Right renal pelvis (tissue), 4 donors: ENCODE measurements at places on chromosomes 1 and 21. TPM values are rescaled to one million over a fixed set of nuclear protein-coding genes. Genes with fewer than 3 reads are reported as not detected.

Gene FCER1A
- 1.9 TPM for polyA plus RNA-seq

Gene CDC42BPA
- 44.6 TPM for polyA plus RNA-seq

Gene EFHD2
- 13.2 TPM for polyA plus RNA-seq

DNA sequence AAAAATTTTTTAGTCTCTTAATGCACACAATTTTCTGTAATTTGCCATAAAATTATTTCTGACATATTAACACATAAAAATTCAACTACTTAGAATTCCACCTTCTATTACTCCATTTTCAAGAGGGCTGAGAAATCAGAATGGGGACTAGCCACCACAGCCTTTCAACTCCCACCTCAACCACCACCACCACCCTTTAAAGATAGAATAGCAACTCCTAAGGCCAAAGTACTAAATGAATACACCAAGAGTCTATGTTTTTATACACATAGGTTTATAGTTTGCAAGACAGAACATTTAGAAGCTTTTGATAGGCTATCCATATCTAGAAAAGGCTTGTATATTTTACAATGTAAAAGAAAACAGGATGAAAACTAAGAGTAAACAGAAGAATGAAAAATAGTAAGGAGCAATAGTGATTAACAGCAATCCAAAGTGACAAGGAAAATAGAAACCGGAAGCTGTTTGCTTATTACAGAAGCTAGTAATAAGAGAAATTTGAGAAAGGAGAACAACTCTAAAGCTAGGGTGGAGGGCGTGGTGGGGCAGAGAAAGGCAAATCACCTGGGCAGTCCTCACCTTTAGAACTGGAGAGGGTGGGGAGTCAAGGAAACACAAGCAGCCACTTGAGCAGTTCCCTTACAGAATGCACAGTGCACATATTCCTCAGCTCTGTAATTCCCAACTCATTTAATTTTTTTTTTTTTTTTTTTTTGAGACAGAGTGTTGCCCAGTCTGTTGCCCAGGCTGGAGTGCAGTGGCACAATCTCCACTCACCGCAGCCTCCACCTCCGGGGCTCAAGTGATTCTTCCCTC is 27.7 kb downstream of the EPS15 start:
- DNase-seq: no peak

Gene GPA33
- polyA plus RNA-seq: 1.2 TPM

Gene MYBPHL
- polyA plus RNA-seq: not detected

GRCh38 chr1:171581766-171582165 is 40.3 kb upstream of the MYOCOS start:
- no peak for DNase-seq

- no peak for DNase-seq
These were observed 149.6 kb downstream of the FMN2 start for GRCh38 chr1:240241278-240241677.

DNA sequence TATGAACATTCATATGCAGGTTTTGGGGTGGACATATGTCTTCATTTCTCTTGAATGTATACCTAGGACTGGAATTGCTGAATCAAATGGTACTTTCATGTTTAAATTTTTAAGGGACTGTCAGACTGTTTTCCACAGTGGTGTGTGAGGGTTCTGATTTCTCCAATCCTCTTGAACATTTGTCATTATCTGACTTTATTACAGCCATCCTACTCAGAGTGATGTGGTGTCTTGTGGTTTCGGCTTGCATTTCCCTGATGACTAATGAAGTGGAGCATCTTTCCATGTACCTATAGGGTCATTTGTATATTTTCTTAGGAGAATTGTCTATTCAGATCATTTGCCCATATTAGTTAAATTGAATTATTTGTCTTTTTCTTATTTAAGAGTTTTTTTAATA is 35.4 kb upstream of the ZNF281 start:
- DNase-seq: no peak

DNA sequence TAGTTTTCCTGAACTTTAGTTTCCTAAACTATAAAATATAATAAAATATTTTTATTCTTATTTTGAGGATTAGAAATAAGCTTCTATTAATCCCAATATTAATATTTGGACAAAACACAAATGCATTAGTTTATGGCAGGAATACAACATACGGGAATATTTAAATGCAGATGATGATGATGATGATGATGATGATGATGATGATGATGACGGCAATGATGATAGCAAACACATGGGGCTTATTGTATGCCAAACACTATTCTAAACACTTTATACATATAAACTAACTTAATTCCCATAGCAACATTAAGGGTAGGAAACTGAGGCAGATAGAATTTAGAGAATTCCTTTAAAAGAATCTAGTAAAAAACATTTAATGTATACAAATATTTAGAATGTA is 541.5 kb upstream of the BEND5 start:
- DNase-seq: no peak

- DNase-seq: no peak
These were observed 2.7 kb downstream of the DIO1 start for GRCh38 chr1:53896635-53897229.

- no peak for DNase-seq
These were observed 264.6 kb downstream of the BARHL2 start for GRCh38 chr1:90452491-90452890.

Gene CR1L
- not detected for polyA plus RNA-seq

Gene CYP4X1
- polyA plus RNA-seq: 10.5 TPM

DNA sequence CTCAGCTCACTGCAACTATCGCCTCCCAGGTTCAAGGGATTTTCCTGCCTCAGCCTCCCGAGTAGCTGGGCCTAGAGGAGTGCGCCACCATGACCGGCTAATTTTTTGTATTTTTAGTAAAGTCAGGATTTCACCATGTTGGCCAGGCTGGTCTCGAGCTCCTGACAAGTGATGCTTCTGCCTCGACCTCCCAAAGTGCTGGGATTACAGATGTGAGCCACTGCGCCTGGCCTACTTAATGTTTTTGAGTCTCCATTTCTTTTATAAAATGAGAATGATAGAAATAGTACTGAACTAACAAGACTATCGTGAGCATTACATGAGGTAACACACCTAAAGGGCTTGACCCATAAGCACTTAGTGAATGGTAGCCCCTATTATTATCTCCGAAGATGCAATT is 21.4 kb downstream of the NUAK2 start:
- DNase-seq: no peak

DNA sequence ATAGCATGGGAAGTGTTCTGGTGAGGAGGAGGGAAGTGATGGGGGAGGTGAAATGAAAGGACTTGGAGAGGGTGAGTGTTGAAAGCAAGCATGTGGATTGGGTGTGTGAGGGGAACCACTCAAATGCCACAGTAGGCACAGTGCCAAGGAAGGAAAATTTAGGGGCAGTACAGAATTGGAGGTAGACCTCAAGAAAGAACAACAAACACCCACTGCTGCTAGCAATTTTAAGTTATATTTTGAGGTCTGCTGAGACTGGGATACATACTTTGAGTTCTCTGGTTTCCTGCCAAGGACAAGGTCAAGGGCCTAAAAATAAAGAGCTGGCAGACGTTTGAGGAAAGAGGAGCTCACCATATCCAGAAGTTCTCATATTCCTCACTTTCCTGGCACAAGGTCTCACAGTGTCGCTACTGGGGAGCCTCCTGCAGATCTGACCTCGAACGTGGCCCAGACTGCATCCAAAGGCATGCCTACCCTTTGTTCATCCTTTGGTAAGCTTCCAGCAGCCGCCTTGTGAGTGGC is 104.0 kb downstream of the BRINP2 start:
- no peak for DNase-seq

Gene S100A8
- polyA plus RNA-seq: 9.0 TPM

DNA sequence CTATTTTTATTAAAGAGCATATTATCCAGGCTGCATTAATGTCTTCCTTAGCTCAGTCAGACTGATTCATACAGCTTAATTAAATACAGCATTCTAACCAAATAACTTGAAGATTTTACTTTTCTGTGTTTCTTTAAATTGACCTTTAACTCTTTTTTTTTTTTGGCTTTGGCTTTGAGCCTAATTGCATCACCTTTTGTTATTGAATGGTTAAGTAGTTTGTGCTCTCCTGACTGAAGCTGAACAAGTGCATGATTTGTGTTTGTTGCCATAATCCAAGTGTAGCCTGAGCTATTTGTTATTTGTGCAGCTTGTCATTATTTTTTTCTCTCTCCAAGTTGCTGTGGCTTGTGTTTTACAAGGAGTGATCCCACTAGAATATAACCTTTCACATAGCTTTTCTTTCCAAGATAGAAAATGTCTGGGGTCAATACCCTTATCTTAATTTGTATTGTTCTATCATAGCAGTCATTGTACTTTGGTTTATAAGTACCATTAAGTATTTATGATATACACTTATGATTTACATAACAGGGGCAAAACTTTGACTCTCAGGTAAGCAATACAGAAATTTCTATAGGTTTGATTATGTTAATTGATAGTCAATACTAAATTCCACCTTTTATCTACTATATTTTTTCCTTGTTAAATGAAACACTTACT is 31.6 kb downstream of the CDC14A start:
- no peak for DNase-seq

DNA sequence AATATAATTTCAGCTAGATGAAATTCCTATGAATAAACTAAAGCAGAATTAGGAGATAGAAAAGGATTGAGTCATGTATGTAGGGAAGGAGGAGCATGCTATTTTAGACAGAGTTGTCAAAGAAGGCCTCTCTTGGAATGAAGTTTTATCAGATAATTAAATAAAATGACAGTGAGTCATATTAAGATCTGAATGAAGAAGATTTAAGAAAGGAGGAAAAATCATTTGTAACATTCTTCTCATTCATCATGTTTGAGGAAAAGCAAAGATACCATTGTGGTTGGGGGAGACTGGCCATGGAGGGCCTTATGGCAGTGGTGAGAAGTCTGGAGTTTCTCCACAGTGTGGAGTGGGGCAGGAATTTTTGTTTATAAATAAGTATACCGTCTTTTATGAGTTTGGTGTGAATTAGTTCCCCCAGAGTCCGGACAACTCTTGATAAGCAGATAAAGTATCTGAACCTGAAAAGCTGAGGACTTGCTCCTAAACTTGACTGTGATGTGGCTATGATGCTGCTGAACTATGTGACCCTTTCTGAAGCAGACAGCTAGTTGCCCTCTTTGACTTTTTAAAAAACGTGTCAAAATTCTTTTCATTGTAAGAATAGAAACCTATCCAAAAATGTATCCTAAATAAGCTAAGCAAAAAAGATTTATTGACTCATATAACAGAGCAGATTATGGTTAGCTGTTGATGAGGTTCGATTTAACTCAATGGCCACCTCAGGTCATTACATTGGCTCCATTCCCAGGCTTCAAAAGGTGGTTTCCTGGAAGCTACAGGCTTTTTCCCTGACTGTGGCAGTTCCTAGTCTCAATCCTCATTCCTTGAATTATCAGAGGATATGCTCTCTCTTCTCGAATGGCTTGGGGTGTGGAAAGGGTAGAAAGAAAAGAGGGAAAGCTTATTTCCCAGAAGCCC is 90.8 kb downstream of the LHX9 start:
- no peak for DNase-seq

- DNase-seq: no peak
These were observed 3.5 kb downstream of the KISS1 start for GRCh38 chr1:204192589-204193352.

- DNase-seq: no peak
These were observed 310.3 kb downstream of the MATN1 start for GRCh38 chr1:30413111-30413440.

DNA sequence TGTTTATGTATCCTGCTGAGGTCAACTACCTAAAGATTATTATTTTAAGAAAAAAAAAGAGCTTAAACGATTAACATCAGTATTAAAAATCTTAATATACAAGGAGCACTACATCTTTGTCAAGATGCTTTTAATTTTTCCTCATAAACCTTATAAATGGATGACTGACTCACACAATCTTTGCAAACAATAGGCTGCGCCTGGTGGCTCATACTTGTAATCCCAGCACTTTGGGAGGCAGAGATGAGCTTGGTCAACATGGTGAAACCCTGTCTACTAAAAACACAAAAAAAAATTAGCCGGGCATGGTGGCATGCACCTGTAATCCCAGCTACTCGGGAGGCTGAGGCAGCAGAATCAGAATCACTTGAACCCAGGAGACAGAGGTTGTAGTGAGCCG is 1.7 kb downstream of the KHDC4 start:
- no peak for DNase-seq

Gene TNFSF4
- polyA plus RNA-seq: 1.7 TPM

Gene PGLYRP3
- polyA plus RNA-seq: not detected

GRCh38 chr1:146031476-146031875 is 9.9 kb upstream of the HJV start:
- DNase-seq: no peak

DNA sequence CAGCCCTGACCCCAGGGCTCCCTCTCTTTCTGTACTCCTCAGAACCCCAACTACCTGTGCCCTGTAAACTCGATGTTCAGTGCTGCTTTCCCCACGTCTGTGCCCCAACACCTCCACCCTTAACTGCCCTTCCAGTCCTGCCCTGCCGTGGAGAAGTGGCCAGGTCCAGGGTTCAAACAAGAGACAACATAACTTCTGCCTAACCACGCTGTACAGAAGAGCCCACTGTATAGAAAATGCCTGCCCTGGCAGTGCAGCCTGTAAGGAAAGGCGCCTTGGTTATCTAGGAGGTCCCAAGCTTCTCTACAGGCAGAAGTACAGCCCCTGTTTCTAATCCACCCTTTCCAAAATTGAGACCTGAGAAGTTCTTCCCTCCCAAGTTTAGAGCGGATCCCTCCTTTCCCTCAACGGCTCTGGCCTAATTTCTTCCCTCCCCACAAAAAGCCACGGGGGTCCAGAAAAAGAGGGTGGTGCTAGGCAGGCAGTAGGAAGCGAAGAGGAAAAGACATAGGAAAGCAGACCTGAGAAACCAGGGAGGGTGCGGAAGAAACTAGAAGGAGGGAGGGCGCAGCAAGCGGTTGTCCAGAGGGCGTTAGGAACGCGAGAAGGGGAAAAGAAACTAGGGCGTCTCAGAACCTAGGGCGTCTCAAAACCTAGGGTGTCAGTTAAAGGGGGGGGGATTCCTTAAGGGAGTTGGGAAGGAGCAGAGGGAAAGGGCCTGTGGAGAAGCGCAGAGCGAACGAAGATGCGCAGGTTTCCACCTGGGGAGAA is 3.2 kb downstream of the DMRTA2 start:
- DNase-seq: no peak

- no peak for DNase-seq
These were observed 91.9 kb upstream of the CACNA1E start for GRCh38 chr1:181391301-181391900.

GRCh38 chr1:210625715-210626114 is 297.0 kb downstream of the HHAT start:
- no peak for DNase-seq

DNA sequence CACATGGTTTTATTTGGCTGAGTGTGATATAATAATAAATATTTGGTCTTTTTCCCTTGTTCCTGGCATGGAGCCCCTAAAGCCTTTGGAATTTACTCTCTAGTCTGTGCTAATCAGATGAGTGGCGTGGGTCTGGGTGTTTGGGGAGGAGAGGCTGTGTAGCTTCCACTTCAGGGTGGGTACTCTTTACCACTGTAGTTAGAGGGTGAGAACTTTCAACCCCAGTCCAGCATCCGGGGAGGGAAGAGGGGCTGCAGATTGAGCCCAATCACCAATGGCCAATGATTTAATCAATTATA is 20.0 kb downstream of the USP25 start:
- DNase-seq: no peak

Gene CYP4Z1
- 0.31 TPM for polyA plus RNA-seq

DNA sequence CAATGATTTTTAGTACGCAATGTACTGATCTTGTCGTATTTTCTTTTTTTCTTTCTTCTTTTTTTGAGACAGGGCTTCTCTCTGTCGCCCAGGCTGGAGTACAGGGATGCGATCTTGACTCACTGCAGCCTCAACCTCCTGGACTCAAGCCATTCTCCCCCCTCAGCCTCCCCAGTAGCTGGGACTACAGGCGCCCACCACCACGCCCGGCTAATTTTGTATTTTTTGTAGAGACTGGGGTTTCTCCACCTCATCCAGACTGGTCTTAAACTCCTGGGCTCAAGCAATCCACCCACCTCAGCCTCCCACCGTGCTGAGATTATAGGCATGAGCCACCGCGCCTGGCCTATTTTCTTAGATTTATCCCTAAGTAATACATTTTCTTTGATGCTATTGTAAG is 43.9 kb upstream of the COL6A2 start:
- no peak for DNase-seq

Gene SPRR2A
- 0.09 TPM for polyA plus RNA-seq
